ENCODE measurements at places on chromosomes 3 and 15. TPM values are rescaled to one million over a fixed set of nuclear protein-coding genes. Genes with fewer than 3 reads are reported as not detected.

The FMN1 gene
- not detected for total RNA-seq

The ASB14 gene
- total RNA-seq, result not detected

The PRR23C gene
- not detected for total RNA-seq

The UACA gene
- total RNA-seq, result 0.68 TPM

The RBPMS2 gene
- total RNA-seq, result not detected

The PRSS50 gene
- not detected for total RNA-seq

The TPM1 gene
- 10.1 TPM for total RNA-seq

The C2CD4B gene
- 0.58 TPM for total RNA-seq

DNA sequence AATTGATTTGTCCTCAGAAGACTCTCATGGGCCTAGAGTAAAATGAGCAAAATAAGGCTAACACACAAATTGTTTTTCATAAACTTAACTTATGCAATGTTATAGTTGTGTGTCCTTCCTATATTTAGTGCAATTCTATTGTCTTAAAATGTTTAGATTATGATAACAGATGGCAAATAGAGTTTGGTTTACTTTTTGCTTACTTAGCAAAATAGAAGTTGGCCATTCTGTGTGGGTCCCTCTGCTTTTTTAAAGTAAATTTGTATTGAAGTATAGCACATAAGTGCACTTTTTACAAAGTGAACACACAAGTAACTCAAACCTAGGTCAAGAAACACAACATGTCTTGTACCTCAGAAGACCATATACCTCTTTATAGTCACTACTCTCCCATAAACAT is 150.6 kb upstream of the RARB start:
- H3K27ac ChIP-seq, result no peak overlapping the region
- no peaks in the 10 kb centered on the region for H3K4me1 ChIP-seq
- no peaks in the 10 kb centered on the region for H3K36me3 ChIP-seq
- DNase-seq, result no peak
- no peak overlapping the region for H3K4me3 ChIP-seq

DNA sequence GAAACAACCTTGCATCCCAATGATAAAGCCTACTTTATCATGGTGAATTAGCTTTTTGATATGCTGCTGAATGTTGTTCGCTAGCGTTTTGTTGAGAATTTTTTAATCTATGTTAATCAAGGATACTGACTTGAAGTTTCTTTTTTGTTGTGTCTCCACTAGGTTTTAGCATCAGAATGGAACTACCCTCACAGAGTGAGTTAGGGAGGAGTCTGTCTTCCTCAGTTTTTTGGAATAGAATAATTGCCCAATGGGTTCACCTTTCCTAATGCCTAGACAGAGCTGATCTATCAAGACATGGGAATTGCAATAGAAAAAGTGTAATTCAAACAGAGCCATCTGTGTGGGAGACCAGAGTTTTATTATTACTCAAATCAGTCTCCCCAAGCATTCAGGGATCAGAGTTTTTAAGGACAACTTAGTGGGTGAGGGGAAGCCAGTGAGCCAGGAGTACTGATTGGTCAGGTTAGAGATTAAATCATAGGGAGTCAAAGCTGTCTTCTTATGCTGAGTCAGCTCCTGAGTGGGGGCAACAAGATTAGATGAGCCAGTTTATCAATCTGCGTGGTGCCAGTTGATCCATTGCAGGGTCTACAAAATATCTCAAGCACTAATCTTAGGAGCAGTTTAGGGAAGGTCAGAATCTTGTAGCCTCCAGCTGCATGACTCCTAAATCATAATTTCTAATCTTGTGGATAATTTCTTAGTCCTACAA is 237.4 kb upstream of the PPP2R3A start:
- no peaks in the 10 kb centered on the region for H3K4me1 ChIP-seq
- no peak for DNase-seq
- no peak overlapping the region for H3K4me3 ChIP-seq
- no peaks in the 10 kb centered on the region for H3K36me3 ChIP-seq
- H3K27ac ChIP-seq, result no peak overlapping the region

DNA sequence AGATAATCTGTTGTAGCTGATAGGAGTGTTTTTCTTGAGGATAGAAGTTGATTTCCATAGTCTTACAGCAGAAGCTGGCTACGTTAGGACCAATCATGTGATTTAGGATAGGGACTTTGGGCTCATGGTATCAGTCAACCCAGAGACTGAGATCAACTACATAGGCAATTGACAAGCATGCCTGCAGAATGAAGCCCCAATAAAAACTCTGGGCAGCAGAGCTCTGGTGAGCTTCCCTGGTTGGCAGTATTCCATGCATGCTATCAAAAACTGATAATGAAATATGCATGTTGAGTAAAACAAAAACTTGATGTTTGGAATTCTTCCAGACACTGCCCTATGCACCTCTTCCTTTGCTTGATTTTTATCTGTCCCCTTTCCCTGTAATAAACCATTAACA is 38.0 kb downstream of the SUCNR1 start:
- H3K27ac ChIP-seq, result no peak overlapping the region
- H3K4me1 ChIP-seq, result no peaks in the 10 kb centered on the region
- no peaks in the 10 kb centered on the region for H3K36me3 ChIP-seq
- no peak for DNase-seq
- peaks cover 26% of the 10 kb centered on the region for H3K27me3 ChIP-seq

GRCh38 chr3:14631101-14631497 is 20.5 kb upstream of the CCDC174 start:
- peaks cover 8% of the 10 kb centered on the region for H3K27me3 ChIP-seq
- peaks cover 2% of the 10 kb centered on the region for H3K4me1 ChIP-seq
- DNase-seq, result no peak

DNA sequence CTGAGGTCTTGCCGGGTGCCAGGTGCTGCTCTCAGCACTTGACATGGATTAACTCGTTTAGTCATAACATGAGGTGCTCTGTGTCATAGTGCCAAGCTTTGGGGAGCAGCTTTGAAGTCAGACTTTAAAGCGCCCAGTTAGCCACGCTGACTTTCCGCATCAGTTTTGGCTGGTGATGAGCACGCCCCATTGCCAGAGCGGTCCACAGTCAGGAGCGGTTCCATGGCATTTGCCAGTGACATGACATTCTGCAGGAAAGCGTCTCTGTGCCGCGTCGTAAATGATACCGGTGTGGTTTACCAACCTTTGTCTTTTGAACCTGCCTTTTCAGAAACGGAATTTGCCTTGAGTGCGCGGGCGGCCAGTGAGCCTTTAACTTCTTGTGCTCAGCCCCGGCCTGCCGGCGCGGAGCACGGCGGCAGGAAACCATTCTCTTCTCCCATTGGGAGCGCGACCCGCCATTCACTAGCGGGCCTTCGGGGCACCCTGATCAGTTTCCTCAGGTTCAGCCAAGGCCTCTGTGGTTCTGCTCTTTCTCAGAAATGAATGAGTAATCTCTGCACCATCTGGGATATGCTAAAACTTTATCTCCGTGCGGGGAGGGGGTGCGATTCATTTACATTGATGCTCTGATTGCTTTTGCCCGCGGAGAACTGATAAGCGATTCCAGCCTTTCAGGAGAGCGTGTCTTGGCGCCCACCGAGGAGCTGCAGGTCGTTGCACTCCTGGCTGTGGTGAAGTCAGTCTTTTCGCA is 1.7 kb upstream of the SLC2A2 start:
- DNase-seq, result peak; percentile 83
- H3K36me3 ChIP-seq, result no peaks in the 10 kb centered on the region
- peaks cover 35% of the 10 kb centered on the region for H3K27me3 ChIP-seq
- H3K4me1 ChIP-seq, result no peaks in the 10 kb centered on the region
- H3K4me3 ChIP-seq, result no peak overlapping the region
